Activated T-cell treated with anti-CD3 and anti-CD28 coated beads, Interleukin-2, amount 50 U/mL, for 4 hours (primary cell): ENCODE measurements at places on chromosomes 1 and 21.

DNA sequence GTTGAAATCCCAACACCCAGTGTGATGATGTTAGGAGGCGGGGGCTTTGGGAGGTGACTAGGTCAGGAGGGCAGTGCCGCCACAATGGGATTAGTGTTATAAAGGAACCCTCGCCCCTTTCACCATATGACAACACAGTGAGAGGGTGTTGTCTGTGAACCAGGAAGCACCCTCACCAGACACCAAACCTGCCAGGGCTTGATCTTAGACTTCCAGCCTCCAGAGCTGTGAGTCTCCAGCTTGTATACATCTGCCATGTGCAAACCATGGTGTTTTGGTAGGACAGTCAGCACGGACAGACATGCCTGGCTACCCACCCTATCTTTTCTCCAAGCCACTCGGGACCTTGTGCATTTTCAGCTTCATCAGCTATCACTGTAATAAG, 4.0 kb downstream of the TRIM11 start:
- no peak for DNase-seq

- no peak for DNase-seq
Observed at GRCh38 chr21:43790010-43790524, 690 bp downstream of the RRP1 start.

GRCh38 chr1:155052439-155053395, 1.6 kb downstream of the ADAM15 start:
- no peak for DNase-seq

DNA sequence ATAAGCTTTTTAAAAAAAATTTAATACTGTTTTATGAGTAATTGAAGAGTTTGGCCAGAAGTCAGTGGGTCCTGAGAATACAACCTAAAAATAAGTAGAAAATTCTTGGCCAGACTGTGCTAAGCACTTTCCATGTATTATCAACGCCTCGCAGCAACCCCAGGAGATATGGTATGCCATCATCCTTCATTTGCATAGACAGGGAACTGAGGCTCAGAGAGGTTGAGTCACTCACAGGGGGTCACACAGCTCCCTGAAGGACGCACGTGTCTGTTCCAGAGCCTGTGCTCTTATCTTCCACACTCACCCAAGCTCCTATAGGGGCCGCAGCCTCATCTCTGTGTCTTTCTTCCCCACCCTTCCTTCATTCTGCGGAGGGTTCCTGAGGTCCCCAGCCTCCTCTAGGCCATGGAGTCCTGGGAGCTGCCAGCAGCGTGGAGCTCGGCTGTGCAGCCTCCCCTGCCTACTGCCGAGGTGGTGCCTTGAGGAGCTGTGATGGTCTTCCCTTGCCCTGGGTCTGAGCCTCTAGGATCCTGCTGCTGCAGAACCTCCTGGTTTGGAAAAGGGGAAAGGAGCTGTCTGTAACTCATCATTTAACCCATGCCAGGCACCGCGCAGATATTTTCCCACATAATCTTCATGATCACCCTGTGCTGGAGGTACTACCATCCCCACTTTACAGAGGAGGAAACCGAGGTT, 30.3 kb upstream of the ECE1 start:
- no peak for DNase-seq

DNA sequence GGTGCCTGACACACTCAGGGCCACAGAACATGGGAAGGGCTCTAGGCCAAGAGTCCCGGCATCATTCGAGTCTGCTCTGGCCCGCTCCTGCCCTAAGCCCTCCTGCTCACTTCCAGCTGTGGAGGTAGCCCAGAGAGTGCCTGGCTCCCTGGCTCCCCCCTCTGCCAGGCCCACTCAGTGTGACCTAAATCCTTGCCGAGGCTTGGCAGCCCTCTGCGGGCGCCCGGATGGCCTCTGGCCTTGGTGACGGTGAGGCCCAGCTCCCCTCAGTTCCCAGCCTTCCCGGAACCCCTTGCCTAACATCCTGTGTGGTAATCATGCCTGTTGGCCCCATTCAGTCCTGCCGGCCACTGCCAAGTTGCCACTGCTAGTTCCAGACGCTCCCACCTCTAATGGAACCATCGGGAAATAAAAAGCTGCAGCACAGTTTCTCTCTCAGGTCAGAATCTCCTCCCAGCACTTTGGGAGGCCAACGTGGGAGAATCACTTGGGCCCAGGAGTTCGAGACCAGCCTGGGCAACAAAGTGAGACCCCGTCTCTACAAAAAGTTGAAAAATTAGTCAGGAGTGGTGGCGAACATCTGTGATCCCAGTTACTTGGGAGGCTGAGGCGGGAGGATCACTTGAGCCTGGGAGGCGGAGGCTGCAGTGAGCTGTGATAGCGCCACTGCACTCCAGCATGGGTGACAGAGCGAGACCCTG, 1.2 kb upstream of the H6PD start:
- no peak for DNase-seq

DNA sequence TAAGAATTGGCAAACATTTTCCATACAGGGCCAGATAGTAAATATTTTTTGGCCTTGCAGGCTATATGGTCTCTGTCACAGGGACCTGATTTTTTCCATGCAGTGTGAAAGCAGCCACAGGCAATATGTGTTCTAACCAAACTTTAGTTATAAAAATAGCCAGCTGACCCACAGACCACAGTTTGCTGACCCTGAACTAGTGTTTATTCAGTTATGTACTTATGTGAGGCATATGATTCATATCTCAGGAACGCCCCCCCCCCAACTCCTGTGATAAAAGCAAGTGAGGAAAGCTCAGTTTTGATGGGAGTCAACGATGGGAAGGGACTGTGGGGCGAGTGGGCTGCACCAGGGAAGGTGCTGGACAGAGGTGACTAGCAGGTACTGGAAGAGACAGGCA, 80.1 kb downstream of the HMGB4 start:
- no peak for DNase-seq

DNA sequence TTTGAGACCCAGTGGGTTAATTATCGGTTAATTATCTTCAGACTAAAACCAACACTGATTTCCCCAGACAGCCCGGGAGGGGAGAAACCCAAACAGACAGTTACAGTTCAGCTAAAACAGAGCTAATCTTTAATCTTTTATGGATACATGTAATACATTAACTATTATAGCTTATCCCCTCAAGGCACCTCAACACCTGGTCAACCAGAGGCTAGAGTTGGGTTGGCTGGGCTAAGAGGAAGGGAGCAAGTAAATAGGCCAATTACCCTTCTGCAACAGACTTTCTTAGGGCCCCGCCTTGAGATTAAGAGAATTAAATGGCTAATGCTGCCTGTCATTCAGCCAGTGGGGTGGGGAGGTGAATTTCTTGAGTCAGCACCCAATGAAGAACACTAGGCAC, 6.6 kb upstream of the MED18 start:
- DNase-seq: no peak

DNA sequence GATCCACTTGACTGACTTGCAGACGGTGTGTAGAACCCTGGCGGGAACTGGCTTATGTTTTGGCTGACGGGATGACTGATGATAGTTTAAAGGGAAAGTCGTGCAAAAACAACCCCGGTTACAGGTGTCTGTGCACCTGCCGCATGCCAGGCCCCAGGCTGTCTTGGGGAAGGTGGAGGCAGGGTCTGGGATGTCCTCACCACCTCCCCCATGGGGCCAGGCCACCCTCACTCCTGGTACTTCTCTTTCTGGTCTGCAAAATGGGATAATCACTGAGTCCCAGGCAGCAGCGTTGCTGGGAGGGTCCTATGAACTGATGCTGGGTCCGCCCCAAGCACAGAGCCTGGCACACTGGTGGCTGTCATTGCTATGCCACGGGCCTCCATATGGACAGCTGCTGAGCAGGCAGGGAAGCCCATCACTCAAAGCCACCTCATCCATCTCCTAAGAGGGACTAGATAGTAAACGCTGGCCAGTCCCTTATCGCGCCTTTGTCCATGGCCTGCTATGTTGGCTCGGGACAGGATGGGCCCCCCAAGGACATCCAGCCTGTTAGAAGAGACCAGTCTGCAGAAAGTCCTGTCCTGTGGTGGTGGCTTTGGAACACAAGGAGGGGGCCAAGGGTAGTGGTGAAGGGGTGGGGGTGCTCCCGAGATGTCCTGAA, 15.0 kb upstream of the SLC2A7 start:
- DNase-seq: no peak

- DNase-seq: no peak
Observed at GRCh38 chr1:84141182-84142003, 2.7 kb upstream of the PRKACB start.

DNA sequence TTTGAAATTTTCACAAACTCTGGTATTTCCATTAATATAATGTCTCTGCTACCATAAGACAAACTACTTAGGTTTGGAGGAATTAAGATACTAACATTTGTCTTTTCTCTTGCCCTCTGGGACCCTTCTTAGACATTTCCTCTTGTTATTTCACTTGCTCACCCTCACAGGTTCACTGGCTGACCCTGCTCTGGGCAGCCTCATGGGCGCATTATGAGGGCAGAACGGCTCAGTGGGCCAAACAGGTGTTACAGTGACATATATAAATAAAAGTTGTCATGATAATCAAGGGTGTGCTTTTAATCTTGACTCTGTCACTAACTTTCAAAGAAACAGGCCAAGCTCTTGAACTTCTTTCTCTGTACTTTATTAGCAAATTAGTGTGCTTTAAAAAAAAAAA, 46.5 kb downstream of the ZNHIT6 start:
- DNase-seq: no peak

DNA sequence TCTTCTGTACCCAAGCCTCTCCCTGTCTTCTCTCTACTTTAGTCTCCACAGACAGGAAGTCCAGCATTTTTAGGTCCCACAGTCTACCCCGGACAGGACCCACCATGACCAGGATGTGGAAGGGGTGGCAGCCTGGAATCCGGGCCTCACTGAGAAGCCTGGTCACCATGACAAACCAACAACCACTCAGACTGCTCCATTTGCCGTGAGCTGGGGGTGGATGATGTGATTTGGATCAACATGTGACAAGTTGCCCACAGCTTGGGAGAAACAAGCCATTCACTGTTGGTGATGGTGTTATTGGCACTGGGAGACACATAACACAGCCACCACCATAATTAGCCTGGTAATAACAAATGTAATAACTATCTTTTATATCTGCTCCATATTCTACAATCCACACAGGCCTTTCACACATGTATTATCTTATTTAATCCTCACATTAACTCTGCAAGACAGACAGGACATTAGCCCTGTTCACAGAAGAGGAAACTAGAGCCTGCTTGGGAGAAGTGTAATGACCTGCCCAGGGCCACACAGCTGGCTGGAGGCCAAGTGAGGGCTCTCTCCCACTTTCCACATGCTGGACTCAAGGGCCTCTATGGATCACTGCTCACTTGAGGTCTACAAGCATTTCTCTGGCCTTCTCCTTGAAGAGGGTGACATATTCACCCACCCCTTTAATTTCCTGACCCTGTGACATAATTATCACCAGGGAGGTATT, 22.9 kb downstream of the MEF2D start:
- DNase-seq: no peak

DNA sequence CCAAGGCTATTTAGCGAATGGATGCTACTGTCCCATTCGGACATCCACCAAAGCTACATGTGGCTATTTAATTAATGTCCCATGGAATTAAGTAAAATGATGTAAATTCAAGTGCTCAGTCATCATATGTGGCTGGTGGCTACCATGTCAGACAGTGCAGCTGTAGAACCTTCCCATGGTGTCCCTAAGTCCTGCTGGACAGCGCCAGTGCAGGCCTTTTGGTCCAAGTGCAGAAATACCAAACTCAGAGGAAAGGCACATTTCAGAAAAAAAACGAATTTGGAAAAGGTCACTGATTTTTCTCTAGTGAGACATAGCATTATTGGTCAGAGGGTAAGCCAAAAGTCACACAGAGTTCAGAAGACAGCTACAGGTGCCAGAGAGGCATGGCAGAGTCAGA, 17.6 kb downstream of the TMPRSS2 start:
- no peak for DNase-seq

GRCh38 chr21:45120975-45121374, 46.6 kb downstream of the ADARB1 start:
- no peak for DNase-seq

GRCh38 chr1:62142496-62142895, 52.2 kb upstream of the L1TD1 start:
- DNase-seq: no peak

DNA sequence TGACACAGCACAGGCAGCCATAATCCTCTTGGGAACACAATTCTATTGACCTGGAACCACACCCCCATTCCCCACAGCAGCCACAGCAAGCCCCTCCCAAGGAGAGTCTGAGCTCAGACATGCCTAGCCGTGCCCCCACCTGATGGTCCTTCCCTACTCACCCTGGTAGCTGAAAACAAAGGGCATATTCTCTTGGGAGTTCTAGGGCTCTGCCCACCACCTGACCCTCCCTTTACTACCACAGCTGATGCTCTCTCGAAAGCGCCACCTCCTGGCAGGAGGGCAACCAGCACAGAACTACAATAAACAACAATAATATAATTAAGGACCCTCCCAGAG, 184.8 kb upstream of the COA6 start:
- no peak for DNase-seq

DNA sequence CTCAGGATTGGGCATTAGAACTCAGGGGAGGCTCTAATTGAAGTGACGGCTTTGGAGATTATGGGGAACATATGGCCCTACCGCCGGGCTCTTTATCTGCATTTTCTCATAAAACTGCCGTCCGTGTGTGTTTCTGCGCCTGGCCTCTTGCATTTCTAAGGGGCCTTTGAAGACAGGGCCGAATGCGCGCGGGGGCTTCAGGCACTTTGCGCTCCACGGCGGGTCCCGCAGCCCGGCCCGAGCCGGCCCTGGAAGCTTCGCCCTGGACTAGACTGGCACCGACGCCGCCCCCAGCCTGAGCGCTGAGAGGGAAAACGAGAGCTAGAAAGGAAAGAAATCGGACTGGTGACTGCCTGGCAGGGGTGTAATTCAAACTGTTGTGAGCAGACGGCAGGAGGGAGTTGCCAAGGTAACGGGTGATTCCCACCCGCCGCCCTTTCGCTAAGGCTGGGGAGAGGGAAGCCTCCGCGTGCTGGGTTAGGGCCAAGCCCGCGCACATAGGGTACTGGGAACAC, 120.7 kb downstream of the LMX1A start:
- no peak for DNase-seq

DNA sequence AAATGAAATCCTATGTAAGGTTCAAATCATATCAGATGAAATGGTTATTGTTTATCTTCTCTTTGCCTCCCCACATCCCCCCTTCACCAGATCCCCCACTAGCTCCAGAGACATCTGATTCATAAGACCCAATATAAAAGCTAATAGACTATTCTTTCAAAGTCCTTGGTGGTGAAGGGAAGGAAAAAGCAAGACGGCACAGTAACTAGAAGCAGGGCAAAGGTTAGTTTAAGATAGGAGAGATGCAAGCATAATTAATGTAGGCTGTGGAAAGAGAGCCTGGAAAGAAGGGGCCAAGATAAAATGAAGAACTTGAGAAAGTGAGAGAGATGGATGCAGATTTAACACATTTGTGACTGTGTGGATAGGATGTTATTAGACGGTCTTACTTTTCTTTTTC, 33.8 kb downstream of the BTG3 start:
- DNase-seq: no peak
